Kidney glomerular epithelial cell (primary cell): ENCODE measurements at places on chromosomes 5 and 9.

DNA sequence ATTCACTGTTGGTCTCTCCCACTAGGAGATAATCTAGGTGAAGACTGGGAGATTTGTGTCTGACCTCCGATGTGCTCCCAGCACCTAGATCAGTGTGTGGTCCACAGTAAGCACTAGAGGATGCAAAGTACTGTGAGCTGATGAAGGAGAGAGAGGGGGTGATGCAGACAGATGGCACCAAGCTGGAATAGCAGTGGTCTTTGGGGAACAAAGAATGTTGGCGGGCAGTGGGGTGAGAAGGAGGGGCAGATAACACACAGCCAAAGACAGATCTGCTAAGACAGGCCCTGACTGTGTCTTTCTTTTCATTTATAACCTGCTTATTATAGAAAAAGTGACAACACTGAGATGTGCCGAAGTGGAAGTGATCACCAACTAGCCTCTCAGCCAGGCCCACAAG lies 37.5 kb downstream of the ERGIC1 start:
- no peak for DNase-seq

- DNase-seq: no peak
These were observed 46.2 kb downstream of the ASS1 start for GRCh38 chr9:130490981-130491380.

- DNase-seq: peak; percentile 42
These were observed 3.8 kb downstream of the CREB3 start for GRCh38 chr9:35736201-35736633.

GRCh38 chr5:127832067-127832466 lies 128.9 kb downstream of the CCDC192 start:
- no peak for DNase-seq

GRCh38 chr5:139897342-139897741 lies 101.7 kb downstream of the PSD2 start:
- DNase-seq: no peak
